Activated CD4-positive, CD25-positive, alpha-beta regulatory T cell (primary cell): ENCODE measurements at places on chromosomes 4 and X.

GRCh38 chrX:69234624-69235023, 69.4 kb upstream of the PJA1 start:
- no peak for DNase-seq

DNA sequence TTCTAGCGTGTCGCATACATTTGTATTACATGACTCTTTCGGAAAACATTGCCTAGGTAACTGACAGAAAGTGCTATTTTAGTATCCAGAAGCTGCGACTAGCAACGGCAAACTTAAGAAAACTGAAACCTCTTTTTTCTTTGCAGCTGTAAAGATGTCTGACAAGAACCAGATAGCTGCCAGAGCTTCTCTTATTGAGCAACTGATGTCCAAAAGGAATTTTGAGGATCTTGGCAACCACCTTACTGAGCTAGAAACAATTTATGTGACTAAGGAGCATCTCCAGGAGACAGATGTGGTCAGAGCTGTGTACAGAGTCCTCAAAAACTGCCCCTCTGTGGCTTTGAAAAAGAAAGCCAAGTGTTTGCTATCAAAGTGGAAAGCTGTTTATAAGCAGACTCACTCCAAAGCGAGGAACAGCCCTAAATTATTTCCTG, 9.4 kb downstream of the TCEANC start:
- no peak for DNase-seq

DNA sequence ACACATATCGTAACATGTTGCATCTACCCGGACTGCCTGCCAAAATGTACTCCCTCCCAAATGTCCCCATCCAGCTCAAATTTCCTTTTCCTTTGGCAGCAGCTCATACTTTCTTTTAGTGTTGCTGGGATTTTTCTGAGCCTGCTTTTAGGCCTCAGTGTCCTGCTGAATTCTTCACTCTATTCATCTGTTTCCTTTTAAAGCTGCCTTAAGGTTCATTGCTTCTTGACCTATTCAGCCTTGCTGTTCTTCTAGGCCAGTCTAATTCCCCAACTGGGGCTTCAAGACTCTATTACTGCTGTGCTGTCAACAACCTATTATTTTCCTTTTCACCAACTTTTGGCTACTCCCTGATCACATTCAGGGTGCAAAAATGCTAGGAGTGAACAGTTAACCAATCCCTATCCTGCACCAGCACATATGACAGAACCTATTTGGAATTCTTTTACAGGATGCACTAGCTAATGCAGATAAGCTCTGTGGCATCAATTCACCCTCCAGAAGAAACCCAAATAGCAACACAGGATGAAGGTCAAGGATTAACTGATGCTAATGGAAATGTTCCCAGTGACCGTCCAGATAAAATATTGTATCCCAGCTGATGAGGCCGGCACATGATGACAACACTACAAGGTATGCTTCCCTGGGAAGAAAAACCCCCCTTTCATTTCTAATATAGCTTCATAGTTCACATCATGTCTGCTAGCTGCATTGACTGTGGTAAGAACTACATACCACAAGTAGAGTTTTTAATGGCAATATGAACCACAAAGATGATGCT, 114.7 kb upstream of the TTC29 start:
- no peak for DNase-seq

DNA sequence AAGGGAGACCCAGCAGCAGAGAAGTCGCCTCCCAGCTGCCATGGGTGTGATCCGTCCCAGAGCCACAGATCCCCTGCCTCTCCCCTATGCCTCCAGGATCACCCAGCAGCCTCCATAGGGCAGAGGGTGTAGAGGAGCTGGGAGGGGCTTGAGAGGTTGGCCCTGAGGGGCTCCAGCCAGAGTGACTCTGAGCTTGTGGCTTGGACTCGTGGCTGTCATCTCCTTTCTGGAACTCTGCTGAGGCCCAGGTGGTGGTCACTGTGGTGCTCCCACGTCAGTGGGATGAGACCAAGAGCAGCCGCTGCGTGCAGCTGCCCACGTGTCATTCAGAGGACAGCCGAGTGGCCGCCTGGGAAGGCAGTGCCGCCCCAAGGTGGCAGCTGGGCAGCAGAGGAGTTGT, 4.2 kb downstream of the TACC3 start:
- no peak for DNase-seq

DNA sequence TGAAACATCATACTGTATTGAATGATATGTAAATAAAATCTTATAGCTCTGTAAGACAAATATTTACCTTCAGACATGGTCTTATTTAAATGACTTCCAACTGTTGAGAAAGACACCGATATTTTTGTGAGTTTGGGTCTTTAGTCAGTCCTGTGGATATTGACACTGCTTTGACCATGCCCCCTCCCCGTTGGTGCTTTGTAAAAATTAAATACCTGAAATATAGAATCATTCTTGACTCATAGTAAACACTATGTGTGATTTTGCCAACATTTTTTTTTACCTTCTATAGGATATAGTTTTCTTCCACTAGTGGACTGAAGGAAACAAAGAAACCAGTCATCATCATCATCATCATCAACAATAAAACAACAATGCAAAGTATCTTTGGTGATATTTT, 114.3 kb upstream of the HS3ST1 start:
- DNase-seq = no peak

DNA sequence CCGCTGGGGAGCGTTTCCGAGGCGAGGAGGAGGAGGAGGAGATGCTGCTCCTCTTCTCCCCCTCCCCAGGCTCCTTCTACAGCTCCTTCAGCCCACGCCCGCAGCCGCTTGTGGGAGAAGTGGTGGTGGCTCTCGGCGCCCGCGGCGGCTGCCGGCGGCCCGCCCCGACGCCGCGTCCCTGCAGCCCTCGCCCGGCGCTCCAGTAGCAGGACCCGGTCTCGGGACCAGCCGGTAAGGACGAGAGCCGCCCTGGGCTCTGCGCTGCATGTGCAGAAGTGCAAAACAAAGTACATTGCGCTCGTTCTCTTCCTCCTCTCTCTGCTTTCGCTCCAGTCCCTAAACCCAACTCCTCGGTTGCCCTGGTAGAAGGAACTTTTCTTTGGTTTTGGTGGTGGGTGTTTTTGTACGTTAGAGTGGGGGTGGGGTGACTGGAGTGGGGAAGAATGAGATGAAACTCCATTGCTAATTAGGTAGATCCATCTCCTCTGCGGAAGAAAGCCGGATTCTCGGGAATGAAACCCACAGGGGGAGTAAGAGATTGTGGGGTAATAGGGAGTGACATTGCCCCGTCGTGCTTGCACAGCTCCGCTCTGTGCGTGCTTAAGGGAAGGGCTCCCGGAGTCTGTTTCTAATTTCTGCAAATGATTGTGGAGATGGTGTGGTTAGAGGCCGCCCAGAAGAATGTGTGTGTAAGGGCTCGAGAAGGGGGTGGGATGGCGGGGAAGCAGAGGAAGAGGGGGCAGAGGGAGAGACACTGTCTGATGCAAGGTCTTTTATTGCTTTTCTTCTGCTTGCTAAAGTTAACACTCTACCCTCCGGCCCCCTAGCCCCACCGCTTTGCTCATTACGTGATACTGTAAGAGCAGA, 677 bp downstream of the PTPN13 start:
- DNase-seq = no peak

GRCh38 chr4:159103384-159103990, 608 bp downstream of the RAPGEF2 start:
- DNase-seq = peak; percentile 23

DNA sequence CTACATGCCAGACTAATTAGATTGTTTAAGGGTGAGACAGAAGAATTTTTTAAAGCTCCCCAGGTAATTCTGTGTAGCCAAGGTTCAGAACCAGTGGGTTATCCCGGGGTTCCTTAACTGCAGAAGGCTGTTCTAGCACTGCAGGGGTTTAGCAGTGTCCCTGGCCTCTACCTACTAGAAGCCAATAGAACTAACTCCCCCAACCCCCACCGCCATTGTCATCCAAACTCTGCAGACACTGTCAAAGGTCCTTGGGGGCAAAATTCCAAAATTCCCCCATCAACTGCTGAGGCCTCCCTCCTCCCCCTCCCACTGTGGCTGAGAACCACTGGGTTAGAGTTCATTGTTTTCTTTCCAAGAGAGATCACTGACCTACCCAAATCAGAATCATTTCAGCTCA, 66.4 kb downstream of the MOSPD2 start:
- no peak for DNase-seq

GRCh38 chr4:153228512-153229140, 24.4 kb downstream of the TRIM2 start:
- no peak for DNase-seq

- DNase-seq = no peak
These were observed 28.9 kb upstream of the CAMK2D start for GRCh38 chr4:113790478-113790877.

- no peak for DNase-seq
These were observed 56.6 kb downstream of the STAP1 start for GRCh38 chr4:67615119-67615518.

DNA sequence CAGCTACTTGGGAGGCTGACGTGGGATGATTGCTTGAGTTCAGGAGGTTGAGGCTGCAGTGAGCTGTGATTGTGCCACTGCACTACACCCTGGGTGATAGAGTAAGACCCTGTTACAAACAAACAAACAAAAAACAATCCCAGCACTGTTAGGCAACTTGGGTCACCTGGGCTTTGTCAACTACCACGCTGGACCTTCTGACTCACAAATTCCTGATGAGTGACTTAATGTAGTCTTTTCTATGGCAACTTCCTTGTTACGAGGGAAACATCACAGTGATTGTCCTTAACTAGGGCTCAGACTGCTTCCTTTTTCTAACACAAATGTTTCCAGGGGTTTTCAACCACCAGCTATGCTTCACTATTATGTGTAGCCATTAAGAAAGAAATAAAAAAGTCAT, 128.8 kb upstream of the GPC4 start:
- DNase-seq = no peak

DNA sequence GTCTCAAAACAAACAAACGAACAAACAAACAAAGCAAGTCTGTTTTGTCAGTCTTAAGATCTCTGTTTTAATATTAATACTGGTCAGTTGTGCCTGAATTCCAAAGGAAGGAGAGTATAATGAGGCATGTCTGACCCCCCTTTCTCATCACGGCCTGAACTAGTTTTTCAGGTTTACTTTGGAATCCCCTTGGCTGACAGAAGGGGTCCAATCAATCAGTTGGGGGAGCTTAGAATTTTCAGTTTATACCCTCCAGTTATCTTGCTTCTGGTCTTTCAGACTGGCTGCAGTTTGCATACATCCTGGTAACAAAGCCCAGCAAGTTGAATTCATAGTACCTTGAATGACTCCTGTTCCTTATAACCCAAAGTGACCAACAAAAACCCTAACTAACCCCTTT, 41.1 kb downstream of the TBC1D9 start:
- no peak for DNase-seq

DNA sequence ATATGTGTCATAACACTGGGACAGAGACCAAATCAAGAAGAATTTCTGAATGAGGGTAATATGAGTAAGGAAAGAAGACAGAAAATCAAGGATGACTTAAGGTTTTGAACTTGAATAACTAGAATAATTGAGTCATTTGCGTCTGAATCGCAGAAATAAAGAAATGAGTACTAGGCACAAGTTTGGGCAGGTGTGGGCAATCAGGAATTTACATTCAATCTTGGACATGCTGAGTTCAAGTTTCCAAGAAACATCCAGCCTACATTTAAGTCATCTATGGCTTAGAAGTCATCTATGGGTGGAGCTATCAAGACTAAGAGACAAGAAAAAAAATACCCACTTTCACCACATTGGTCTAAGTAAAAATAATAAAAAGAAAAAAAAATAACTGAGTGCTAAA, 30.4 kb upstream of the WDR44 start:
- no peak for DNase-seq

DNA sequence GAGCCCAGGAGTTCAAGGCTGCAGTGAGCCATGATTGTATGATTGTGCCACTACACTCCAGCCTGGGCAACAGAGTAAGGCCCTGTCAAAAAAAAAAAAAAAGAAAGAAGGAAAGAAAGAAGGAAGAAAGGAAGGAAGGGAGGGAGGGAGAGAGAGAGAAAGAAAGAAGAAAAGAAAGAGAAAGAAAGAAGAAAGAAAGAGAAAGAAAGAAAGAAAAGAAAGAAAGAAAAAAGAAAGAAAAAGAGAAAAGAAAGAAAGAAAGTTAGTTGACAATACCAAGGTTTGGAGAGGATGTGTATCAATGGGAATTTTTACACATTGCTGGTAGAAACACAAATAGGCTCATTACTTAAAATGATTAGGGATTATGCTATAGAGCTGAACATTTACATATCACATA, 19.8 kb downstream of the RADX start:
- DNase-seq = no peak

- DNase-seq = no peak
These were observed 14.9 kb downstream of the PNMA6F start for GRCh38 chrX:153306527-153307115.

DNA sequence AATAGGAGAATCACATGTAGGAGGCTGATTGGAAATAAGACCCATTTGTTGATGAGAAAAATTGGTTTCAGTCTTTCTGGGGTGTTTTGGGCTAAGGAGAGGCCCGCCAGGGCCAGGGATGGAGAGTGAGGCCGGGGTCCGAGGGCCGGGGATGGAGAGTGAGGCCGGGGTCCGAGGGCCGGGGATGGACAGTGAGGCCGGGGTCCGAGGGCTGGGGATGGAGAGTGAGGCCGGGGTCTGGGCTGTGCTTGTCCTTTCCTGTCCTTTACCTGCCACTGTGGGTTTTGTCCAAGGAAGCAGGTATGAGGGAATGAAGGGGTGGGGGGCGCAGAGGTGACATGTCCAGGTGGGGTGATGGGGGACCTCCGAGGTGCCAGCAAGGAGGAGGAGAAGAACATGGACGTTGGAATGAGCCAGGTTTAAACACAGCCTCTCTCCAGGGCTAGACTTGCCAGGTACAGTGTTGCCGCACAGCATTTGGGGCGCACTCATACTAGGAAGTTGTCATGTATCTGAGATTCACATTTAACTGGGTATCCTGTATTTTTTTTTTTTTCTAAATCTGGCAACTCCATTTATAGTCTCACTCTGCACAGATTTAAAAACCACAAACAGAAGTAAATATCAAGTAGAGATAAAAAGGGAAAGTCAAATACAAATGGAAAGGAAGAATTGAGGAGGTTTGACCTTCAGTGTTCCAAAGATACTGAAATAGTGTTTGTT, 8.8 kb downstream of the RGS12 start:
- no peak for DNase-seq

- DNase-seq = no peak
These were observed 433.6 kb downstream of the MAGEB5 start for GRCh38 chrX:26649534-26649933.

DNA sequence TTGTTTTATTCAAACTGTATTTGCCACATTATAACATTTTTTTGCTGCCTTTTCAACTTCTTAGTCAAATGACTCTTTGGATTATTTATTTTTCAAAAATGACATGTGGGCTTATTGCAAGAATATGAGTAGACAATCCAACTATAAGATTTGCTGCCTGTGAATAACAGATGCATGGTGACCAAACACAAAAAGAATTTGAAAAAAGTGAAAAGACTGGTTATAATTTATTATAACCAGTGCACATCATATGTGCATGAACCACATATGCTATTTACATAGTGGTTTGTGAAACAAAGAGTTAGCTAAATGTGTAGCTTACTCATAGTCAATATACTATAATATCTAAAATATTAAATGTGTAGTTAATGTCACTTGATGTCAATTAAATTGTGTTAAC, 2086.8 kb downstream of the ARAP2 start:
- no peak for DNase-seq
